Activated CD4-positive, alpha-beta T cell treated with anti-CD3 and anti-CD28 coated beads, Interleukin-2, amount 50 U/mL, for 48 hours (primary cell): ENCODE measurements at places on chromosomes 11 and 22.

DNA sequence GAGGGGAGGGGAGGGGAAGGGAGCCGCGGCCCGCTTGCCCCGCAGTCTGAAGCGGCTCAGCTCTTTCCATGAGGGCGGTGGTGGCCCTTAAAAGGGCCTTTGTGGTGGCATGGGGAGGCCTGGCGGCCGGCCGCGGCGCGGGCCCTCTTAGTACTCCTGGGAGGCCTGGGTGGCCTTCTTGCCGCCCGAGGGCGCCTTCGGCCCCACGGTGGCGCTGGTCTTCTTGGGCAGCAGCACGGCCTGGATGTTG lies 6.9 kb downstream of the DPAGT1 start:
- peak; percentile 66 for DNase-seq

- peak; percentile 43 for DNase-seq
Measured at GRCh38 chr22:31083923-31084810, 3.0 kb downstream of the SMTN start.

GRCh38 chr11:24697522-24698111 lies 200.8 kb downstream of the LUZP2 start:
- DNase-seq: no peak

DNA sequence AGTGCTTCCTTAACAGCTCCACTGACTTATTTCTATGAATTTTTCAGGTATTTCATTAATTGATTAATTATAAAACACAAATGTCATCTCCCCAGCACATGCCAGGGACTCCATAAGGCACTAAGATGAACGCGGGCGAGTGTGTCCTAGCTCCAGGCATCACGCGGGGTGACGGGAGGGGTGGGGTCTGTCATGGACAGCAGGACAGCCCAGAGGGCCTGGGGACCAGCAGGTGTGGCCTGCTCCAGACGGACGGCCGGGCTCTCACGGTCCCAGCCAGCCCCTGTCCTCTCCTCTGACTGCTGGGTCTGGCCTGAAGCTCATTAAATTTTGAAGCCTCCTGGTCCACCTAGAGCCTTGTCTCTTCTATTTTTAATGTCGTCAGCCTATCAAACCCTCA lies 531.1 kb downstream of the BRD1 start:
- DNase-seq: no peak

DNA sequence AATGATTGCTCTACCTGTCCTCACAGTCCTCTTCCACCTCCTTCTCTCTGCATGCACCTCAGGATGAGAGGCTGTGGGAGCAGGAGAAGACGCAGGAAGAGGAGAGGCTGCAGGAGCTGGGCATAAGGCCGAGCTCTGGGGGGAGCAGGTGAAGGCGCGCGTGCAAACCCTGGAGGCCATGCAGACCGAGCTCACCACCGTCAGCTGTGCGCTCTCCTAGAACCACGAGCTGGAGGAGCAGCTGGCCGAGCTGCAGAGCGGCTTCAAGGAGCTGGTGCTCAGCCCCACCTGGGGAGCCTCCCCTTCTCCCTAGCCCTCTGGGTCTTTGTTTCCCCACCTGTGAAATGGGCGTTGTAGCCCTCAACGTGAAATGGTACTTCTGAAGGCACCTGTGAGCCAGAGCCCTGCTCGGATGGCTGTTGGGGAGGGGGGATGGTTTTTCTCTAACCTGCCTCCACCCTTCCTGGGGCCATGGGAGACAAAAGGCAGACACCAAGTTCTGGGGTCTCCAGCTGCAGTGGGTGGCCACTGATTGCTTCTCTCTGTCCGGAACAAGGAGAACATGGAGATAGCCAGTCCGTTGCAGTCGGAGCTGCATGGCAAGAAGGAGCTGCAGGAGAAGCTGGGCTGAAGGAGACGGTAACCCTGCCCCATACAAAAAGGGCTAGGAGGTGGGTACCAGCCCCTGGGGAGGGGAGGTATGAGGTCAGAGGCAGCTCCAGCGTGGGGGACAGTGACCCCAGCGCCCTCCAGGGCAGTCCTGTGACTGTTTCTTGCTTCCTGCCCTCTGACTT lies 65.2 kb upstream of the A4GALT start:
- no peak for DNase-seq

DNA sequence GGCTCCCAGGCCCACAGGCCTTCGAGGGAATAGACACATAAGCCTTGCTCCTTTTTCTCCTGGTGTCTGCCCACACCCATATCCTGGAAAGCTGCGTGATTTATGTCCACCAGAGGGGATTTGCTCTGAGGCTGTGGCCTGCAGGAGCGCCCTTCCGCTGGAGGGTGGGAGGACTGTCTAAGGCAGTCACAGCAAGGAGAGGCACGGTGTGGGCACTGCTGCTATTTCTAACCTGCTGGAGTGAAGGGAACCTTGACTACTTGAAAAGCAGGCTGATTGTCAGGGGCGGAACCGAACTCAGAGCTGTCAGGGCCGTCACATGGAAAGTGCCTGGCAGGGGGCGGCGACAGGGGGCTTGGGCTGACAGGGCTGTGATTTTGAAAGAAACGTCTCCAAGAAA lies 3.7 kb downstream of the UPB1 start:
- no peak for DNase-seq

DNA sequence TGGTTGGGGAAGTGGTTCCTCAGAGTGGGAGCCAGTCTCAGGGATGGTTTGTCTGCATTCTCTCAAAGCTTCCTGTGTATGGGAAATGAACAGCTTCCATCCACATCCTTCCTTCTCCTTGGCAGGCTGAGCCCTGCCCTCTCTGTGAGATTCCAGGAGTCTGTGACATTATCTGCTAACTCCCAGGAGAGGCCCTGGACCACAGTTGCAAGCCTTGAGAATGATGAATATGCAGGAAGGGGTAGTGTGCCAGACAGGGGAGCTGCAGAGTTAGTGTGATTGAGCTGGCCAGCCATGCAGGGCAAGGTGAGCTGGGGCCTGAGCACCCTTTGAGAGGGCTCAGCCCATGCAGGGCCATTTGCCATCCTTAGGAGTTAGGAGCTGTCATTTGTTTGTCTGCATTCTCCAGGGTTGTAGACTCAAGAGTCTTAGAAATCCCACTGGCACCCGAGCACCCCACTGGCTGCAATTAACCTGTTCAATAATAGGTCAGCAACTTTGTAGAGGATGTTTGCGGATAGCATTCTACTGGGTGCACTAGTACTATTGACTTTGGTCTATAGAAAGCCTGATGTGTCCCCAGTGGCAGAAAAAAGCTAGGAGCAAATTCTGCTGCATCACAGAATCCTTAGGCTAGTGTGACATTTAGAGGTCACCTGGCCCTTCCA lies 299.0 kb upstream of the CADM1 start:
- DNase-seq: no peak

GRCh38 chr11:94946812-94947211 lies 26.5 kb downstream of the CWC15 start:
- no peak for DNase-seq

GRCh38 chr22:45102896-45103420 lies 60.8 kb upstream of the NUP50 start:
- no peak for DNase-seq

- no peak for DNase-seq
Measured at GRCh38 chr22:46303347-46303965, 6.8 kb downstream of the GTSE1 start.

DNA sequence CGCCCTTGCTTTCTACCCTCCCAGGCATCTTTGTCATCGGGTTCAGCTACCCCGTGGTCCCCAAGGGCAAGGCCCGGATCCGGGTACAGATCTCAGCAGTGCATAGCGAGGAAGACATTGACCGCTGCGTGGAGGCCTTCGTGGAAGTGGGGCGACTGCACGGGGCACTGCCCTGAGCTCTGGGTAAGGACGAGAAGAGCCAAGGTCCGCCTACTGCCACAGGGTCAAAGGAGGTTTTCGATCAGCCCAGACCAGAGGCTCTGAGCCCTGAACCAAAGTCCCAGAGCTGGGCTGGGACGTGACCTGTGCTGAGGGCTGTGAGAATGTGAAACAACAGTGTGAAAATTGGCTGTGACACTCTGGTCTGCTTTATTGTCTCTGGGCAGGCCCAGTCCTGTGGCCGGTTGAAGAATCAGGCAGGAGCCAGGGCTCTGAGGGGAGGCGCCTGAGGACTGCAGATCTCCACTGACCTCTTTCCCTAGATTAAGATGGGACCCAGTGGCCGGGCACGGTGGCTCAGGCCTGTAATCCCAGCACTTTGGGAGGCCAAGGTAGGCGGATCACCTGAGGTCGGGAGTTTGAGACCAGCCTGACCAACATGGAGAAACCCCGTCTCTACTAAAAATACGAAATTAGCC lies 6.5 kb upstream of the GALR3 start:
- no peak for DNase-seq

- no peak for DNase-seq
Measured at GRCh38 chr22:39477542-39477941, 20.7 kb downstream of the MGAT3 start.

DNA sequence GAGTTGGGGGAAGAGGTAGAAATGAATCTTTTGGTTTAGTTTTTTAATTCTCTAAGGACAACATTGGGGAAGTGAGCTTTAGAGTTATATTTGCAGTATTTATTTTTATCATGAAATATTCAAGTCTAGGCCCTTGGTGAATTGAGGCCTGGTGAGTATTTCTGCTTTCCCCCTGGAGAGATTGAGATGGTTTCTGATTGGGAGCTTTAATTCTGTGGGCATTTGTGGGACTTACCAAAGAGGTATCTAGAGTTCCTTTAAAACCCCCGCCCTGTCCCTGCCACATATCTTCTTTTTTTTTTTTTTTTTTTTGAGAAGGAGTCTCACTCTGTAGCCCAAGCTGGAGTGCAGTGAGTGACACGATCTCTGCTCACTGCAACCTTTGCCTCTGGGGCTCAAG lies 9.6 kb downstream of the ACO2 start:
- no peak for DNase-seq

GRCh38 chr22:27331526-27332281 lies 469.9 kb downstream of the MN1 start:
- no peak for DNase-seq

GRCh38 chr11:16248248-16248647 lies 108.1 kb downstream of the SOX6 start:
- no peak for DNase-seq

- no peak for DNase-seq
Measured at GRCh38 chr11:111934306-111934705, 2.8 kb upstream of the DIXDC1 start.

- no peak for DNase-seq
Measured at GRCh38 chr11:68370211-68371111, 58.1 kb downstream of the LRP5 start.

DNA sequence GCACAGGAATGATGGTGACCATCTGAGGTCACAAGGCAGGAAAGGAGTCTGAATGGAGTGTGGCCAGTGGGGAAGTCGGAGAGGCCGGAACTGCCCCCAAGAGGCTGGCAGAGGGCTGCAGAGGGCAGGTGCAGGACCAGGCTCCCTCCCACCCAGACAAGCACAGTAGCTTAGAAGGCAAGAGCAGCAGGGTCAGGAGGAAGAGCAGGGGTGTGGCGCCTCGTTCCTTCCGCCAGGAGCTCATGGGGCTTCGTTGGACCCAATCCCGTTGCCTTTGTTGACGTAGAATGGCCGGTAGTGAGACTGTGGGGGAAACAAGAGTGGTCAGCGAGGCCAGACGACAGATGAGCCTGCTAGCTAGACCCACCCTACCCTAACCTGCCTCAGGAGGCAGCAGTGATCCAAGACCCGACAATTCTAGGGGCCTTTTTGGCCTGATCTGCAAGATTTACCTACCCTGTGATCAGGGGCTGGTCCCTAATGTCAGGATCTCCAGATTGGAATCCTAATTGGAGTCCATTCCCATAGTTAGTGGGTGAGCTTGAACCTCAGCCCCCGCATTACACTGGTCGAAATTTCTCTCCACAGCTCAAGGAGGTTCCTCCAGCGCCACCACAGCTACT lies 25.6 kb downstream of the TRIM29 start:
- DNase-seq: no peak

DNA sequence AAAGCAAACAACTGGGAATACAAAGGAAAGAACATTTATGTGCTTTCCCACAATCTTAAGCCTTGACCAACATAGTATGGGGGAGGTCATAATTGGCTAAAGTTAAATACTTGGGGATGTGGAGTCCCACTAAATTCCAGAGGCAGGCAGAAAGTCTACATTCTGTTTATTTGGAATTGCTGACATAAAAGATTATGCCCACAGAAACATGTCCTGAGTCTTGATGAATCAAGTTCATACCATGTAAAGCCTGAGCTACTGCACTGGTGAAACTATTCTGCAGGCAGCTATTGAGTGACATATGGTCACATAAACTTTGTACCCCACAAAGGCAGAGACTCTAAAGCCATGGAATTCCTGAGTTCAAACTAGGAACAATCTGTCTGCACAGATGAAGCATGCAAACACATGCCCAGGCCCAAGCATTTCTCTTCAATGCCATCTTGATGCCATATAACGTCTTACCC lies 69.9 kb upstream of the CHRM4 start:
- DNase-seq: no peak
